ENCODE measurements at places on chromosomes 2 and 18. TPM values are rescaled to one million over a fixed set of nuclear protein-coding genes. Genes with fewer than 3 reads are reported as not detected.

ABCG5 gene
- 54.0 TPM for total RNA-seq

- DNase-seq = no peak
Measured at GRCh38 chr2:173346035-173346434, 8.6 kb upstream of the CDCA7 start.

HOXD11 gene
- total RNA-seq = not detected

NMUR1 gene
- 0.34 TPM for total RNA-seq

GRCh38 chr2:31088504-31089195 is 49.6 kb downstream of the GALNT14 start:
- no peak for DNase-seq

DNA sequence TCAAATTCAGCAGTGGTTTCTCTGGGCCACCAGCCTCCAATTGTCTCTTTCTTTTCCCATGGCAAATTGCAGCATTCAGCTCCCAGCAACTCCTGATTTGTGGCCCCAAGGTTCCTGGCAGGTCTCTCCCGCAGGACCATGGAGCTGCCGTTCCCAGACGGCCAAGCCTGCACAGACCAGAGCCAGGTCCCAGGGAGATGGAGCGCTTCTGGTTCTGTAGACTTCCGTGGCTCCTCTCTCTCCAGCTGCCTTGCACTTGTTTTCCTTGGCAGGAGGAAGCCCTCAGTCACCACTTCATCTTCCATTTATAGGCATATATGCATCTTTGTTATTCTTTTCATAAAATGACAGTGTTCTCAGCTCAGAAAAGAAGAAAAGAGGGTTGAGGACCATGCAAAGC is 21.7 kb downstream of the TNP1 start:
- DNase-seq = no peak

- DNase-seq = no peak
Measured at GRCh38 chr2:208489687-208490086, 83.1 kb downstream of the PTH2R start.

- DNase-seq = no peak
Measured at GRCh38 chr18:3305354-3305762, 43.4 kb downstream of the MYL12B start.

- DNase-seq = no peak
Measured at GRCh38 chr2:50125246-50125645, 906.7 kb downstream of the NRXN1 start.

- DNase-seq = no peak
Measured at GRCh38 chr2:40130251-40130994, 321.5 kb downstream of the SLC8A1 start.
